ENCODE measurements at places on chromosomes 3 and 15.

GRCh38 chr15:39195961-39196486 is 384.9 kb upstream of the THBS1 start:
- no peak for DNase-seq

GRCh38 chr15:100571592-100572167 is 30.3 kb downstream of the LINS1 start:
- DNase-seq, result no peak

DNA sequence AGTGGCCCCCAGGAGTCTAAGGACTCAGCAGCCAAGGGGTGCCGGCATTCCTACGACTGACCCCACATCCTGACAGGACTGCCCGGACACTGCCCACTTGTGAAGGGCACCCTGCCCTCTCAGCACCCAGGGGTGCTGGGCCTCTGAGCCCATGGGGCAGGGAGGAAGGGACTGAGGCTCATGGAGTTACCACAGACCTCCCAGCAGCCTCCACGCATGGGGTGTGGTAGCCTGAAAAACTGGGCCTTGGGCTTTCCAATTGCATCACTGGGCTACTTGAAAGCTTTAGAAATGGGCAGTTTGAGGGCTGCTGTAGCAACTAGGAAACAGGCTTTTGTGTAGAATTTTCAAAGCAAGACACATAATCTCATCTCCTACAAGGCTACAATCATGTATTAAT is 13.2 kb downstream of the TKT start:
- DNase-seq, result no peak

DNA sequence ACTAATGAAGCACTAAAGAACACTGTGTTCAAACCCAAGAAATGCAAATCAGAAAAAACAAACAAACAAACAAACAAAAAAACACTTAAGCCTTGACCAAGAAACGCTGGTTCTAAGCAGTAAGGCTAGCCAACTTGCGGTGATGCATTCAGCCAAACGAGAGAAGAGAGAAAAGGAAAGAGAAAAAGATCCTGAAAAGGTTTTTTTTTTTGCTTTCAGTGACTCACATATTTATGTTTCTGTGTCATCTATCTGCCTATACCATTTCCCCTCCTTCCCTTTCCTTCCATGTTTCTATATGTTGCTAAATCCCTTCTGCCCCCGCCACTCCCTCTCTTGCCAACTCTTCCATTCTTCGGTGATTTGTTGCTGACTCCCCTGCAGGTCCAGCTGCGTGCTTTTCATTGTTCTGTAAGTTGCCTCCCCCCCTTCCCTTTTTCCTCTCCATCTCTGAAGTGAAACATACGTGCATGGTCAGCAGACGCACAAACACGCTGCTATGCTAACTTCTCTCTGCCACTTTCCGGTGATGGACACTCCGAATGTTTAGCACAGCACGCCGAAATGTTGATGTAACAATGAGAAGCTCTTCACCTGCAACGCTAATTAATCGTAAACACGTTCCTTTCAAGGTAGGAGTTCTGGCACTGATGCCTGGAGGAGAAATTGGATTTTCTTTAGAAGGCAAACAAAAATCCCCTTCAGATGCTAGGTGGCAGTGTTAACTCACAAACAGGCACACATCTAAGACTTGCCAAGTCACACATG is 154.4 kb downstream of the TUSC7 start:
- no peak for DNase-seq

- DNase-seq, result no peak
These were observed 61.6 kb downstream of the MAP4 start for GRCh38 chr3:47954567-47954966.

DNA sequence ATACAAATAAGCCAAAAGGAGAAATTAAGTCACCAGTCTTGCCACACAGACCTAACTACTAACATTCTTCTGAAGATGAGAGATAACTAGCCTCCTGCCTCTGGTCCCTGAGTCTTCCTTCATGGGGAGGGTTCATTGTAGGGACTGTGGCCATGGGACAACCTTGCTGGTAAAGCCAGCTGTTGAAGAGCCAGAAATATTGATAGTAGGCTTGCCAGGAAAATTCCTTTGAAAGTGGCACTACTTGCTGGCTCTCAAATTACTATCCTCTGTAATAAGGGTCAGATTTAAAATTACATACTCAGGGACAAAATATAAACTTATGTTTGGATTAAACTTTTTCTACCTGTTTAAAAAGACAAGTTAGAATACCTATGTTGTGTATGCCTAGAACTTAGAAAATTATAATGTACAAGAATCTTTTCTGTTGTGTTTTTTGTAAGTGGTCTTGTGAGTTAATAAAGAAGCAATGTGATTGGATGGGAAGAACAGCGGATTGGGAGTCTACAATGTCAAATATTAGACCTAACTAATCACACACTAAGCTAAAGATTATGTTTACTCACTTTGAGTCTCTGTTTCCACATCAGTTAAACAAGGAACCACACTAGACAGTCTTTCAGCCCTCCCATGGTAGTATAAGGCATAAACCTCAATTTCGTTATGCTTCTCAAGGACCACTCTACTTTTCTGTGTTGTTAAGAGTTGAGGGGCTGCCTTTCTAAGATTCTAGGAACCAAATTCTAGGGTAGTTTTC is 60.0 kb upstream of the TRIM71 start:
- no peak for DNase-seq

GRCh38 chr3:86792316-86792715 is 198.6 kb downstream of the VGLL3 start:
- no peak for DNase-seq

- DNase-seq, result peak; percentile 63
These were observed 3.0 kb upstream of the ISLR2 start for GRCh38 chr15:74127255-74127953.

DNA sequence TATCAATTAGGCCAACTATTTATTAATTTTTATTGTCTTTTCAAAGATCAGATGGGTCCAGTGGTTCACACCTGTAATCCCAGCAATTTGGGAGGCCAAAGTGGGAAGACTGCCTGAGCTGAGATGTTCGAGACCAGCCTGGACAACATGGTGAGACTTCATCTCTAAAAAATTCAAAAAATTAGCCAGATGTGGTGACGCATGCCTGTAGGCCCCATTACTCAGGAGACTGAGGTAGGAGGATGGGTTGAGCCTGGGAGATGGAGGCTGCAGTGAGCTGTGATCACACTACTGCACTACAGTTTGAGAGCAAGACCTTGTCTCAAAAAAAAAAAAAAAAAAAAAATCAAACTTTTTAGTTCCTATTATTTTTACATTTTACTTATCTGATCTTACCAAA is 8.2 kb downstream of the AP3S2 start:
- no peak for DNase-seq

Measured in stimulated activated CD8-positive, alpha-beta memory T cell treated with anti-CD3 and anti-CD28 coated beads, Interleukin-2, amount 100 ng/mL, for 1 hour (primary cell).